Central memory CD4-positive, alpha-beta T cell (primary cell): ENCODE measurements at places on chromosomes 5 and 9.

DNA sequence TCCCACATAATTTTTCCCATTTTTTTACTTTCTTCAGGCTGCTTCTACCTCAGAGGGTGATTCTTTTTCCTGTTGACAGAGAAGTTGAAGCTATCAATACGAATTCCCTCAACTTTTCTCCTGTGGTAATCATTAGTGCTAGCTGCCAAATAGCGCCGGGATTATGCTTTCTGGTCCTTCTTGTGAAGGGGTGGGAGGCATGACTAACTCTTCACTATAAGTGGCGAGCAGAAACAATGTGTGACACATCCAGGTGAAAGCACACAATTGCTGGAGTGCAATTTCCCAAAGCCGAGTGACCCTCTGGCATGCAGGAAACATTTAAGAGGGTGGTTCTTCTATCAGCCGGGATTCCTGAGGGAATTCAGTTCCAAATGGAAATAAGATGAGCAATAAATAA lies 56.0 kb downstream of the TRPC7 start:
- no peak for DNase-seq

DNA sequence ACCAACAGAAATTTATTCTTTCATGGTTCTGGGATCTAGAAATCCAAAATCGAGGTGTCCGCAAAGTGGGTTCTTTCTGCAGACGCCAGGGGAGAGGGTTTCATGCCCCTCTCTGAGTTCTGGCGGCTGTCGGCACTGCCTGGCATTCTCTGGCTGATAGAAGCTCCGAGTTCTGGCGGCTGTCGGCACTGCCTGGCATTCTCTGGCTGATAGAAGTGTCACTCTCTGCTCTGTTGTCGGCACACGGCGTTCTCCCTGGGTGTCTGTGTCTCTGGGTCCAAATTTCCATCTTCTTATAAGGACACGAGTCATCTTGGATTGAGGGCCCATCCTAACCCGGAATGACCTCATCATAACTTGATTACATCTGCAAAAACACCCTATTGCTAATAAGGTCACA lies 7.6 kb downstream of the GFI1B start:
- DNase-seq: no peak

- DNase-seq: no peak
Observed at GRCh38 chr5:171175746-171176145, 133.3 kb upstream of the TLX3 start.

GRCh38 chr5:61559722-61560121 lies 227.7 kb downstream of the ZSWIM6 start:
- DNase-seq: no peak

DNA sequence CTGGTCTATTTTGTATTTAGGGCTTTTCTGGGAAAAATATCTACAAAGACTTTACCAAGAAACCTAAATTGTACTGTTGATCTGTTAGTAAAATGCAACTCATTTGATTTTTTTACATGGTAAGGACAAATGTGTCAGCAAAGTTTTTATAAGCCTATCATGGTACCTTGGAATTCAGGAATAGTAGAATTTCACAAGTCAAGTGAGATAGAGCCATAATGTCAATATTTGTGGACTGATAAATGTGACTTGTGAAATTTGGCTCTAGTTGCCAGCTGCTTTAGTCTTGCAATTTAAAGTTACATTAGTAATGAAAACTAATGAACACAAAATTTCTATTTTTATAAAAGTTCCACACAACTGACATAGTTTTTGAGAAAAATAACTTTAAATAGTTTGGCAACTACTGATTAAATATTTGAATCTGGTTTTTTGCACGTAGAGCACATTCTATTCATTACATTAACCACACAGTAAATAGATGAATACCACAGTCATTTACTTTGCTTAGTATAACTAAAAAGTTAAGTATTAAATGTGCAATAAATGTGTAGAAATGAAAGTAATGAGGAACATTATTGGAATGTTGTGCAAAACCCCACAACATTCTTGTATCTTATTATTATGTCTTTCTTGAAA lies 41.2 kb upstream of the RIOK2 start:
- no peak for DNase-seq

DNA sequence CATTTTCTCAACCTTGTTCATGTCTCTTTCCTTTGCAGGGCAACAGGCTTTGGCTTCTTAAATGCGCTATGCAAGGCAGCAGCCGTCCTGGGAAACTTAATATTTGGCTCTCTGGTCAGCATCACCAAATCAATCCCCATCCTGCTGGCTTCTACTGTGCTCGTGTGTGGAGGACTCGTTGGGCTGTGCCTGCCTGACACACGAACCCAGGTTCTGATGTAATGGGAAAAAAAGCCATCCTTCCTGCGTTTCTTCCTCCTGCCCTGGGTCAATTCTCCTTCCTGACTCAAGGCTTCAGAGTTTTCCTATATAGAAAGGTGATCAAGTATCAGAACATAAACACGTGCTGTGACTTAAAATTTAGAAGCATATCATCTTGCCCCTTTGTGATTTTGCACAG lies 77.8 kb upstream of the IQGAP2 start:
- DNase-seq: no peak

DNA sequence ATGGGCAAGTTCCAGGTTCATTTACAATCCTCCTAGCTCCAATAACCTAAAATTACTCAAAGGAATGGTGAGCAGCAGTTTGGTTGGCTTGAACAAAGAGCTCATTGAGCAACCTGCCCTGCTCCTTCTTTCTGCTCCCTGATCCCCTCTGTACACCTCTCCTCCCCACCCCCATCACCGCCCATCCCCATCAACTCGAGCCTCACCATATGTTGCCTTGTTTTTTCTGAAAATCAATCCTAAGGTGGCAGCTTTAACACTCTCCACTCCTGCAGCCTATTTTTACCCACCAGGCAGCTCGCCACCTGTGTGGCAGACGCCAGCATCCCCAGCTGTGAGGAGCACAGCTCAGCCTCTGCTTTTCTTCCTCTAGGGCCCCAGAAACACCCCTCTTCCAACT lies 533.4 kb upstream of the BRINP1 start:
- no peak for DNase-seq

DNA sequence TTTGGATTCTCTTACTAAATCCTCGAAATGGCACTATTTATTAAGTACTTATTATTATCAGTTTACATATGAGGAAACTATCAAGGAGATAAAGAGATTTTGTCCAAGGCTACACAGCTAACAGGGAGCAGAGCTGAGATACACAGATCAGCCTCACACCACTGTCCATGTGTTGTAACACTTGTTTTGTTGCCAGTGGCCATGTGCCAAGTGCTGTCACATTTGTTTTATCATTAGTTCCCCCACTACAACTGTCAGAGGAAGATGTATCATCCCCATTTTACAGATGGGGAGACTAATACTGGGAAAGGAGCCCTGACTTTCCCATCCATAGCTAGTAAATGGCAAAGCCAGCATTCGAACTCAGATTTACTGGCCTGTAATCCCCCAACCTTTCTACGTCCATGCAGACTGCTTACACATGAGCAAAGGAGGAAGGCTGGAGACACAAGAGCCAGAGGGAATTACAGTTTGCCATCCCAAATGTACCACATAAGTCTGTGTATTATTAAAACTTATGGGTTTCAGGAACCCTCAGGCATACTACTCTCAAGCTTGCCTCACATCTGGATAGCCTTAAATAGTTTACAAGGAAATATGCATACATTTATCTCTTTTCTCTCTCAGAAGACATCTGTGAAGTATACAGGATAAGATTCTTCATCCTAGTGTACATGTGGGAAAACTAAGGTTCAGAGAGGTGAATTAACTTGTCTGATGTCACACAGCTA lies 25.1 kb downstream of the PAPPA start:
- no peak for DNase-seq

DNA sequence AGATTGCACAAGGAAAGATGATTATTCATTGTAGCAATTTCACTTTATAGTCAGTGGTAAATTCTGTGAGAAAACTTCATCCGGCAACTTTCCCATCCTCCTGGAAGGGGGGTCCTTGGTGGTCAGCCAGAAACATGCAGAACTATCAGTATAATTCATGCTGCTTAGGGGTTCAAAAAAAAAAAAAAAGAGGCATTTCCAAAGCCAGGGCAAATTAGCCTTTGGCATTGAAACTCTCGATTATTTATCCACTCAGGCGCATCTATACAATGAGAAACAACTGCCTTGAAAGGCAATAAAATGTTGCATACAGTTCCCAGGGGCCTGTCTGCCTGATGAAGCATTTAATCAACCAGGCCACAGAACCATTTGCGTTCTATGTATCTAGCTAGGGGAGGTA lies 263.3 kb downstream of the TMEM167A start:
- no peak for DNase-seq

DNA sequence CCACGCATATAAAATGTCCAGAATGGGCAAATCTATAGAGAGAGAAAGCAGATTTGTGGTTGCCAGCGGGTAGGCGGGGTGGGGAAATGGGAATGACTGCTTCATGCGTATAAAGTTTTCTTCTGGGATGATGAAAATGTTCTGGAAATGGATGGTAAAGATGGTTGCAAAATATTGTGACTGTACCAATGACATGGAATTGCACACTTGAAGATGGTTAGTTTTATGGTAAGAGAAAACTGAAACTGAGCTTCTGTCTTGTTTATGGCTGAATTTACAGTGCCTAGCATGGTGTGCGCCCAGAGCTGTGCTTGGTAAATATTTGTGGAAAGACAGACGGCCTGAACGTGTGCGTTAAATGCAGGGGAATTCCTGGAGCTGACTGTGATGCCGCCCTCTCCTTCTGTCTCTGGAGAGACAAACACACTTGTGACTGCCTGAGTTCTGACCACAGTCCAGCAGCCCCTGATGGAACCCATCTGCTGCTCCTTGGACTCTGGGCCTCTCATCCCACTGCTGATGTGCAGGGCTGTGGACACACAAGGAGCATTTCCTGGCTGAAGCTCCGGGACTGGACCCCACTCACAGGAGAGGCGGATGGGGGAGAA lies 8.6 kb upstream of the PTGES start:
- DNase-seq: no peak

- no peak for DNase-seq
Observed at GRCh38 chr9:114203410-114204140, 48.2 kb downstream of the COL27A1 start.

- no peak for DNase-seq
Observed at GRCh38 chr5:172584638-172585037, 56.4 kb upstream of the NEURL1B start.

DNA sequence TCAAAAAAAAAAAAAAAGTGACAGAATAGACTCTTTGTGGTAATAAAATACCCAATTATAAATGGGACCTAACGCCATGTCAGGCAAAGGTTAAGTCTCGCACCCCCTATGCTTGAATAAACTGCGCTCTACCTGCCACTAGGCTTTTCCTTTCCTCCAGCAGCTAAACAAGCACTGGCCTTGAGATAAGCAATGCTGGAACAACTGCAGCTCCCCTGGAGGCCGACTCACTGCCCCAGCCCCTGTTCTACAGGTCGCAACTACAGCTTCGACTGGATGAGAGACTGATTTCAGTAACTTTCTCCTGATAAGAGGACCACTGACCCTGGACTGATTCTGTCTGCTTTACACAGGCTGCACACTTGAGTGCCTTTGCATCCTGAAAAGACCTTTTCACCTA lies 210.2 kb downstream of the HSPA4 start:
- DNase-seq: no peak

DNA sequence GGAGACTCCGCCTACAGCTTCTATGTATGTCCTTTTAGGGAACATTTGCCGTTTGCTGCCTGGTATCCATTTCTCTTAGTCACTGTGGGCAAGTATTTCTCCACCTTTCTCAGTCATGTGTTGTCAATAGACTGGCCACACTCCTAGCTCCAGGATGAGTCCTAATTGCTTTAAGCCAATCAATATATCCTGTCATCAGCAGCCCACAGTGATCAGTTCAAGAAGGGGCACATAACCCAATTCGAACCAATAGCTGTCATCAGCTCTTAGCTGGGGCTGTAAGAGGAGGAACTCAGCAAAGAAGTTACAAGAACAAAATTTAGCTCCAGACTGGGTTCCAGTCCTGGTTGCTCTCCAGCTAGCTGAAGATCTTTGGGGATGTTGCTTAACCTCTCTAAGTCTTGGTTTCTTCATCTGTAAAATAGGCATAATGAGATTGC lies 70.7 kb upstream of the MAN2A1 start:
- DNase-seq: no peak

DNA sequence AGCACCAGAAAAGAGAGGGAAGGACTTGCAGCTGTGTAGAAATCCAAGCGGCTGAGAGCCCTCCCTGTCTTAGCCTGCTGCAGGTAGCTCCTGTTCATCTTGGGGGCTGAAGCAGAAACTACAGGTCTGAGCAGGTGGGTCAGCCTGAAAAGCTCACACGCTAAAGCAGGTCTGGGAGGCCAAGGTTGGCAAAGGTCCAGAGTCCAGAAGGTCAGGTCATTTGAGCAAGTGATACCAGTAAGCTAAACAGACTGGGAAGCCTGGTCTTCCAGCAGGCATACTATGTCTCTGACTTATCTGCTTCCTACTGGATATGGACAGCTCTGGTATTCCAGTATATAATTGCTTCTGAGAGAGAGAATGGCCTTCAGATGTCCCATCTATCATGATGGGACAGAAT lies 26.2 kb downstream of the PTCD2 start:
- DNase-seq: no peak

DNA sequence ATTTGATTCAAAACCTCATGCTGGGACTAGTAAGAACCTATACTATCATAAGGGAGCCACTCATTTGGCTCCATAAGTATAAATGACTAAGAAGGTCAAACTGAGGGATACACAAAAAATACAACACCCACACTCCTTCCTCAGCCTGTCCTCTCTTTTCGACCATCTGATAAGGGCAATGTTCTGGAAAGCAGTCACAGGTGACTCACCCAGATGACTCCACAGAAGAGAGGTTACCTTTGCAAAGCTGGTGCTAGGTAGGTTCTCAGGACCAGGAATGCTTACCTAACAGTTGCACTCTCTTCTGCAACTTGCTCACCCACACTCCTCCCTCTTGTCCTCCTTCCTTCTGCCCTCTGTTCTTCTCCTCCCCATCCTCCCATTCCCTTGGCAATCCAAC lies 32.9 kb downstream of the LHFPL2 start:
- no peak for DNase-seq

DNA sequence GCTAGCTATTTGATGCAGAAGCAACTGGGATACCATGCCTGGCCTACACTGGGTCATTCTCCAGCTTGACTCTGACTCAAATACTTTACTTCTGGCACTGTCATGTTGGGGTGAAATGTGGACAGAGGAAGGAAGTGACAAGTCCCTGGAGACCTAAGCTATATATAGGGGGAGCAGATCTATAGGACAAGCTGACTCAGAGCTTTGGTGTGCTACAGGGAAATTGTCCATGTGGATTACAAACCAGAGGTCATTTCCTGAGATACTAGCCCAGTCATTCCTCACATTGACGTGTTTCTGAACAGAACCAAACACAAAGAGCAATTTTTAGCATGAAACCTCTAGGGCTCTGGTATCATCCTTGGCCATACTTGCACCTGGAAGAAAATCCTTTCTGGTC lies 531.6 kb upstream of the CLINT1 start:
- no peak for DNase-seq

- no peak for DNase-seq
Observed at GRCh38 chr9:131885144-131885609, 145.3 kb upstream of the RAPGEF1 start.
